ENCODE measurements at places on chromosomes 6 and 20. TPM values are rescaled to one million over a fixed set of nuclear protein-coding genes. Genes with fewer than 3 reads are reported as not detected.

The PI16 gene
- not detected for total RNA-seq

DNA sequence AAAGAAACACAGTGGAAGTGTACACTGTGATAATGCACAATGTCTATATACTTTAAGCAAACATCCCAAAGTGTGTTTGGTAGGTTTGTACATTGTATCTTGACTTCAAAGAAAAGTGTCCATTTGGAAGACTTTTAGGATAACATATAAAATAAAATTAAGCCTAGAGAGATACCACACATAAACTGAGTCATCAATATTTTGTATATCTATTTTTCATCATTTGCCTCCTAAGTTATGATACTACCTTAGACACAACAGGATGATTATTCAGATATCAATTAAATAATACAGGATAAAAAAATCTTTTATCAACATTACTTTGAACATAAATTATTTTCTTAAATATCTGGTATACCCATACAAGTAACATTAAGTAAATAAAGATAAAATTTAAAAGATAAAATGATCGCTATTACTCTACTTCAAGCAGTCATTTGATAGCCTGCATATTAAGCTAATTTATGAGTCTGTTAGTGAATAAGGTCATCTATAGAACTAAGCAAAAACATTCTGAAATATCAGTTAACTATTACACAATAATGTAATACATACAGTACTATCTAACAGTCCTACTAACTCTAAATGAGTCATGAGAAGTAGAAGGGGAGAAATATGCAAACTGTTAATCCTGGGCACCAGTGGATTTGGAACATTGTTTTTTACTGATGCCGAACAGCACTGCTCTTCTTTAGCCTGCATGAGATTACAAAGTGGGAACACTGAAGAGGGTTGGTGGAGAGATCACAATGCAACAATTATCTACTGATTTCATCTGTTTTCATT is 158.4 kb upstream of the SIM1 start:
- DNase-seq: no peak

- peak; percentile 82 for DNase-seq
These were observed 149.4 kb downstream of the CD24 start for GRCh38 chr6:106825156-106825555.

- DNase-seq: no peak
These were observed 114.3 kb upstream of the CD93 start for GRCh38 chr20:23200413-23200812.

GRCh38 chr20:57450931-57451330 is 59.7 kb downstream of the RBM38 start:
- no peak for DNase-seq

DNA sequence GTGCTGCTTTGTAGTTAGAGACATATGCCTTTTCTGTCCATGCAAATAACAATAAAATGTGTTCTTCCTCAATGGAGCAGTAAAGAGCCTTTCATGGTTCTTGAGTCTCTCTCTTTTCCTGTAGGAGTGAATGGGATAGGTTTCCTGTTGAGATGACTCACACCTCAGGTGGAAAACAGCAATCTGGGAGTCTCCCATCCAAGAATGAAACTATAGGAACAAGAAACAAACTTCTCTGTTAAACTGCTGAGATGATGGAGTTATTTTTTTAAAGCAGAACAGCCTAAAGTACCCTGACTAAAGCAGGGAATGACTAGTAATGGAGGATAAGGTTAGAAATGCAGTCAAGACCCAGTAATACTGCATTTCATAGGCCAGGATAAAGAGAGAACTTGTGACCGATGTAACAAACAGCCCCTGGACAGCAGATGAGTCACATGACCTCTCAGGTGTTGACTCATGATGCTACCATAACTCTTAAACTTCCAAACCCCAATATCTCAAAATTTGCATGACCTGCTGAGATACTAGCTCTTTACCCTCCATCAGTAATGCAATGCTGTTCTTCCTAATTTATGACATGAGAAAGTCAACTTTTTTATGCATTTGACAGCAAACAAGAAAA is 548.9 kb downstream of the CBLN4 start:
- DNase-seq: peak; percentile 60

The PACRG gene
- total RNA-seq: not detected

DNA sequence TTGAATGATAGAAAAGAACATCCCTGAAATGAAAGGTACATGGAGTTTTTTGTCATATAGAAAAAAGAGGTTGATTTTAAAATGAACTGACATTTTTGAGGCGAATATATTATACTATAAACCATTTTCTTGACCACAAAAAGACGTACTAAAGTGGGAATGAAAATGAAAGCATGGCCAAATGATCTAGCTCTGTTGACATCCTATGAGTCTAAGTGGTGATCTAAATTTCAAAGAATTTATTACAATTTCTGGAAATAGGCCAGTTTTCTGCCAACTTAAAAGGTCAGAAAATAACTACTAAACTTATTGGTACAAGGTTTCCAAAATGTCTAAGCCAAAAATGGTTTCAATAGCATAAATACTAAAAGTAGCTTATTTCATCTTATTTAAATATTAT is 536.8 kb downstream of the EYS start:
- DNase-seq: no peak

- DNase-seq: no peak
These were observed 22.9 kb downstream of the CNBD2 start for GRCh38 chr20:35991142-35991771.

Measured in Caki2 (cell line).